ENCODE measurements at places on chromosomes 7 and 10.

DNA sequence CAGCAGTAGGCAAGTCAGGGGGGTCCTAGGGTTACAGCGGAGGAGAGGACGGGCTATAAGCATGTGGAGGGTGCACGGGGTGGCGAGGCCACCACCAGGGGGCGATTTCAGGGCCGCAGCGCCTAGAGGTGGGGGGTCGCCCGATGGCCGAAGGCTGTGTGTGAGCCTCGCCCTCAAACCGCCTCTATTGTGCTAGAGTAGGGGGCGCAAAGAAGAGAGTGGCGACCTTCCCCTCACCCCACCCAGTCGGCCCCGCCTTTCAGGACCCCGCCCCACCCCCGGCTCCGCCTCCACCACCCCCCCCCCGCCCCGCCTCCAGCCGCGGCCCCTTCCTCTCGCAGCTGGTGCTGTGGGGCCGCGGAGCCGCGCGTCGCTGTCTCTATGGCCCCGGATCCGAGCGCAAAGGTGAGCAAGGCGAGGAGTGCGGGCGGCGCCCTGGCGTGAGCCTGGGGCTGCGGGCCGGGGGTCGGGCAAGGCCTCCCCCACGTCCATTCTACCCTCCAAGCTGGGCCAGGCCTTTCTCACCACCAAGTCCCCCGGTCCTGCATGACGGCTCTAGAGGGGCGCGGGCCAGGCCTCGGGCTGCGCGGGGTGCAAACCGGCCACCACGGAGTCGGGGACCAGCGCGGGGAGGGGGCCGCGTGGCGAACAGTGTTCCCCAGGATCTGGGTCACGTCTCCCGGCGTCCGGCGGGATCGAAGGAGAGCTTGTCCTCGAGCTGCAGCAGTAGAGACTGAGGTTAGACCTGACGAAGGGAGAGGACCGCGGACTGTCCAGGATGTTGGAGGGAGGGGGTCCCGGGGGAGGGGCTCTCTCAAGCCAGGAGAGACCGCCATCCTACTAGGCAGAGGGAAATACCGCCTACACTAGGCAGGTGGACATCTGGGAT is at the start of gene SEMA4G:
Gene SEMA4G, plus strand, starts transcription at position 318 of the 889 bp plus-strand sequence. CDS start 3,409 bp downstream, outside the sequence.
- peak; percentile 19 for DNase-seq

GRCh38 chr10:86065711-86066251 is 300.8 kb downstream of the GRID1 start:
- DNase-seq = no peak

GRCh38 chr7:5424749-5425506 is 1.3 kb upstream of the TNRC18 start:
- DNase-seq = no peak

- DNase-seq = no peak
Observed at GRCh38 chr7:8560501-8560900, 127.1 kb downstream of the NXPH1 start.

- DNase-seq = no peak
Observed at GRCh38 chr10:76150139-76150875, 718.9 kb downstream of the LRMDA start.

- no peak for DNase-seq
Observed at GRCh38 chr10:82397854-82398253, 522.9 kb downstream of the NRG3 start.
